ENCODE measurements at places on chromosomes 6 and 20. TPM values are rescaled to one million over a fixed set of nuclear protein-coding genes. Genes with fewer than 3 reads are reported as not detected.

The COL11A2 gene
- total RNA-seq = 1.5 TPM

The SLC29A1 gene
- total RNA-seq = 58.0 TPM

The BTN1A1 gene
- not detected for total RNA-seq

The GMPR gene
- 3.8 TPM for total RNA-seq

The EGFL8 gene
- 1.9 TPM for total RNA-seq

The KCNK5 gene
- total RNA-seq = 1.1 TPM

The UNC5CL gene
- 0.38 TPM for total RNA-seq

The DPPA5 gene
- not detected for total RNA-seq

The C6orf163 gene
- 0.44 TPM for total RNA-seq

The APCDD1L gene
- total RNA-seq = not detected

The CALHM5 gene
- 0.05 TPM for total RNA-seq

The BRPF3 gene
- 9.5 TPM for total RNA-seq

The HRH3 gene
- not detected for total RNA-seq

The EBF4 gene
- total RNA-seq = 2.7 TPM

The FLRT3 gene
- total RNA-seq = 1.7 TPM

The BANF2 gene
- total RNA-seq = not detected

The ELOVL4 gene
- total RNA-seq = 1.2 TPM

The MYMX gene
- total RNA-seq = not detected

The DOK5 gene
- not detected for total RNA-seq

The ADAM33 gene
- not detected for total RNA-seq

The DEFB124 gene
- not detected for total RNA-seq

The HLA-DPA1 gene
- not detected for total RNA-seq

The FOXQ1 gene
- 4.8 TPM for total RNA-seq

The FHL5 gene
- total RNA-seq = not detected

The LGSN gene
- total RNA-seq = 2.3 TPM

The SLC35B2 gene
- 65.1 TPM for total RNA-seq

The C6orf141 gene
- 13.5 TPM for total RNA-seq

The MEI4 gene
- total RNA-seq = not detected

The MUC22 gene
- not detected for total RNA-seq

The PI16 gene
- not detected for total RNA-seq

The IMPG1 gene
- total RNA-seq = not detected

The LSM2 gene
- total RNA-seq = 58.9 TPM
